ENCODE measurements at places on chromosomes 12 and 14. TPM values are rescaled to one million over a fixed set of nuclear protein-coding genes. Genes with fewer than 3 reads are reported as not detected.

DNA sequence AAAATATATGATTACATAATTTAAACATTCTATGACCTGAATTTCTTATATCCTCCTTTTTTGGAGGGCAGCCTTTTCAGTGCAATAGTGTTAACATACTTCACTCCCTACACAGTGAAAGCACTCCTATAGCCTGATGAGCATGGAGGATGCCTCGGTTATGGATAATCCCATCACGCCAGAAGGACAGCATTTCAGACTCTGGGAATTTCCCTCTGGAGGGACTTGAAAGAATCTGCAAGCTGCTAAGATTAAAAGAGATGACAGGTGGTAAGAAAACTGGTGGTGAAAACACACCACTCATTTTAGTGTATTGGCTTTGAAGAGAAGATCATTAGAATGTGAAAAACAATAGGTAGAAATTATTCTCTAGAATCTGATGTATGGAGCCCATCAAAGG, 99.3 kb upstream of the LMNTD1 start:
- no peak for DNase-seq

DDN gene
- total RNA-seq, result 0.06 TPM

HNF1A gene
- total RNA-seq, result 0.06 TPM

- DNase-seq, result no peak
These were observed 86.8 kb downstream of the RFLNA start for GRCh38 chr12:124381456-124382296.

DNA sequence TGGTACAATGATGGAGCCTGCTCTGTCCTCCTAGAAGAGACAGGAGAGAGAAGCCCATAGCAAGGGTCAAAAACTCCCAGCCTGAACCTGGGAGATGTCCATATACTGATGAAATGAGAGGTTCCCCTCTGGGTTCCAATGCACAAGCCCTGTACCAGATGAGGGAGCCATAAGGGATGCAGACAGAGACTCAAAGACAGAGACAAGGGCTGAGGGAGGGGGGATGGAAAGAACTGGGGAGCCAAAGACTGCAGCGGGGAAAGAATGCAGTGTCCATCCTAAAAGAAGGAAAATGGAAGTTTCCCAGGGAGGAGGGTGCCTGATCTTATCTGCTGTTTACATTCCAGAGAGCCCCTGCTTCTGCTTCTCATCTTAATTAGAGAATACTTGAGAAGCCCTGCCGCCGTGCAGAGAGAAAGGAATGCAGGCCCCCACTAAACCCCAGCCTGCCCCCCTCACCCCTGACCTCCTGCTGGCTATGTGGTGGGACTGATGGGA, 27.7 kb downstream of the KRT18 start:
- DNase-seq, result no peak

ZFHX2 gene
- 0.32 TPM for total RNA-seq

DNA sequence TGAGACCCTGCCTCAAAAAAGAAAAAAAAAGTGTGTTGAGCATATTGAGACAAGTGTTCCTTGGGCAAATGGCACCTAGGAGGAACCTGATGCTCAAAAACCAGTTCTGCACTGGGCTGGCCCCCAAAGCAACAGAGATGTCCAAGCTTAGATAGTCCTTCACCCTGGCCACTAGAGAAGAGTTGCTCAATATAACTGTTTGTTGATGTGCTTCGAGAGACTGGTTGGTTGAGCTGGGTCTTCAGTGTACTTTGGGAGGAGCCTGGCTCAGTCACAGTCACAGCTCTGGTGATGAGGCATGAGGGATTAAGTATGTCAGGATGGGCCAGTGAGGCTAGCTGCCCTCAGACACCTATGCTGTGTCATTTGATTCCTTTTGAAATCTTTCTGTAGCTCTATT, 38.0 kb downstream of the SLC2A14 start:
- DNase-seq, result no peak

Measured in LHCN-M2 (cell line).